Cardiac septum (tissue), 1 donor: ENCODE measurements at places on chromosomes 7 and 10. TPM values are rescaled to one million over a fixed set of nuclear protein-coding genes. Genes with fewer than 3 reads are reported as not detected.

DNA sequence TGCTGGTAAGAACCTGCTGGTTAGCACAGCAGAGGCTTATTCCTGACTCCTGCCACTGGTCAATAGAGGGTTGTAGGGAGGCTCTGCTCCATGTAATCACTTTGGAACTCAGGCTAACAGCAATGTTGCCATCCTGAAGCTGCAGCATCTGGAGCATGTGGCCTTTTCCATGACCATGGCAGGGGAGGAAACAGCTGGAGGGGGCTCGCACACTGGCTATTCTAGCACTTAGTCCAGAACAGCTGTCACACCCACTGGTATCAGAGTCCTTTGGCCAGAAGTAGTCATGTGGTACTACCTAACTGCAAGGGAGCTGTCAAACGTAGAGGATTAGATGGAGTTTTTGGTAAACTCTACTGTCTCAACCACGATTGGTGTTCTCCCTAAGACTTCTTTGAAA lies 450.0 kb downstream of the RPS24 start:
- DNase-seq, result no peak

DNA sequence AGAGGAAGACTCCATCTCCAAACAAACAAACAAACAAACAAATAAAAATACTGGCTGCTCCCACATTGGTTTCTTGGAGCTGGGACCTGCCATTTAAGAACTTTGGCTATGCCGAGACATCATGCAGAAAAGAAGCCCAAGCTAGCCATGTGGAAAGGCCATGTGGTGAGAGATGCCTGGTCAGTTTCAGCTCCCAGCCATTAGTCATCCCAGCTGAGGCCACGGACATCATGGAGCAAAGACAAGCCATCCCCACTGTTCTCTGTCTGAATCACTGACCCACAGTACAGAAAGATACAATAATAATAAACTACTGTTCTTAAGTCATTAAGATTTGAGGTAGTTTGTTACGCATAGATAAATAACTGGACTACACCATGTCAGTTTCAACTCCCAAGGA lies 70.0 kb upstream of the PCBD1 start:
- DNase-seq, result no peak

- no peak for DNase-seq
These were observed 166.0 kb upstream of the GDF10 start for GRCh38 chr10:47133871-47134570.

- no peak for DNase-seq
These were observed 91.9 kb upstream of the JAZF1 start for GRCh38 chr7:28272461-28272877.

The BEND7 gene
- 14.0 TPM for total RNA-seq

- DNase-seq, result no peak
These were observed 25.9 kb downstream of the HSPB1 start for GRCh38 chr7:76328389-76328788.

DNA sequence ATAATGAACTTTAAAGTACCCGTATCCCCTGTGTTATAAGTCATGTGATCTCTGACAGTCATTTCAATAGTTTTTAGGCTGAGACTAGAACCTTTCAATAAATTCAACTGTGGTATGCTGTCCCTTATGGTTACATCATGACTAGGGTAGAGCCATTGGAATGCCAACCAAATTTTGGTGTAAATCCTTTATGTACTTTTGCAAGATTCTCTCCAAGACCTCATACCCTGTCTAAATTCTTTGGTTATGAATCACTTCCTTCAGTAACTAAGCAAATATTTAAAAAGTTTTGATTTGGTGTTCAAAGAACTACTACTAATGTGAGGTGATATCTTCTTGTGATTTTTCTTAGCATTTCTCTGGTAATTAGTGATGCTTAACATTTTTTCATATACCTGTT lies 20.8 kb upstream of the OR6B1 start:
- no peak for DNase-seq

DNA sequence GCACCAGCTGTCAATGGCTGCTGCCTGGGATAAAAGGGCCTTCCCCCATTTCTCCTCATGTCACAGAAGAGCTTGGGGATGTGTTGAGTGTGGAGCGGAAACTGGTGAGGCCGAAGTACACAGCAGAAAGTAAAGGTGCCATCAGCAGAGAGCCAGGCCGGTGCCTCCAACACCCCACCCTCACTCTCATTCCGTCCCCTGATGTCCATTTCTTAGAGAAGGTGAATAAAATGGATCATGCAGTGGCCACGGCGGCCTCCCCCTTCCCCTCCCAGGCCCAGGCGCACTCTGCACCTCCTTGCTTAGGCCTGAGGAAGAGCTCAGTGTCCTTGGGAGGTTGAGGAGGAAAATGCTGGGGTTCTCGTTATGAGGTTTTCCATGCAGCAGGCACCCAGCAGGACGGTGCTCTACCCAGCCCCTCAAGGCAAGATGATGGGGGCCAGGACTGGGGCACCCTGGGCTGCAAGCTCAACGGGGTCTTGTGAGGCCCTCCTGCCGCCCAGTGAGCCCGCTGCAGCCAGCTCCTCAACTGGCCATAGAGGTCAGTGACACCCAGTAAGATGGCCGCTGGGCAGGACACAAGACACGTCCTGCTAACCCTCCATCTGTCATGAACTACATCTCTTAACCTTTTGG lies 163.9 kb downstream of the ADARB2 start:
- peak; percentile 19 for DNase-seq

GRCh38 chr10:11901833-11902475 lies 78.8 kb downstream of the PROSER2 start:
- DNase-seq, result peak; percentile 39

- DNase-seq, result no peak
These were observed 34.6 kb downstream of the ARL3 start for GRCh38 chr10:102679596-102679995.

The FAM131B gene
- total RNA-seq, result 0.19 TPM

DNA sequence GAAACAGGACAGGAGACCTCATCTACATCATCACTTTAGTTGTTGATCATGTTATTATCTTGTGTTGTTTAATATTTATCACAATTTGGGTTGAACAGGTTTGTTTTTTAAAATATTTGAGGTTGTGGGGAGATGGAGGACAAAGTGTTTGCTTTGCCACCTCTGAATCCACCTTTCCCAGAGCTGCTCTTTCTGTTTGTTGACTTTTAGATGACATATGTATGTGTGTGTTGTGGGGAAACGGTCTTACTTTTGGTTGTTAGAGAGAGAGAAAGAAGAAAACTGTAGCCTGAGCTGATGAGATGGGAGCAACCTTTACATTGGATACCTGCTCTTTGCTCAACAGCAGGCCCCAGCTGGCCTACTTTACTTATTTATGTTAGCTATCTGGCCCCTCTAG lies 19.0 kb upstream of the SLC16A12 start:
- DNase-seq, result no peak

DNA sequence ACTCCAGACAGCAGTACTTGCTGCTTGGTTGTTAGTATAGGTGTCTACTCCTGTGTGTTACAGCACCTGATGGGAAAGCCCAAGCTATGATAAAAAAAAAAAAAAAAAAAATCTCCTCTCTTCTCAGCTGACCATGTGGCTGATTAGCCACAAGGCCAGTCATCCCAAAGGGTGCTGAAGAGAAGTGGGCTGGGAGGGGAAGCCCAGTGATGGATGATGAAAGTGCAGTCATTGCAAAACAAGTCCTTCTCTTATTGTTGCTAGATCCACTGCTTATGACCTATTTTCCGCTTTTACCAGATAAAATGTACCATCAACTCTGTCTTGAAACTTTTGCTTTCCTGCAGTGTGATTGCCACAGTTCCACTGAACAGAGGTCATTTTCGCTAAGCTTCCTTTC lies 1092.5 kb upstream of the C7orf33 start:
- DNase-seq, result no peak

DNA sequence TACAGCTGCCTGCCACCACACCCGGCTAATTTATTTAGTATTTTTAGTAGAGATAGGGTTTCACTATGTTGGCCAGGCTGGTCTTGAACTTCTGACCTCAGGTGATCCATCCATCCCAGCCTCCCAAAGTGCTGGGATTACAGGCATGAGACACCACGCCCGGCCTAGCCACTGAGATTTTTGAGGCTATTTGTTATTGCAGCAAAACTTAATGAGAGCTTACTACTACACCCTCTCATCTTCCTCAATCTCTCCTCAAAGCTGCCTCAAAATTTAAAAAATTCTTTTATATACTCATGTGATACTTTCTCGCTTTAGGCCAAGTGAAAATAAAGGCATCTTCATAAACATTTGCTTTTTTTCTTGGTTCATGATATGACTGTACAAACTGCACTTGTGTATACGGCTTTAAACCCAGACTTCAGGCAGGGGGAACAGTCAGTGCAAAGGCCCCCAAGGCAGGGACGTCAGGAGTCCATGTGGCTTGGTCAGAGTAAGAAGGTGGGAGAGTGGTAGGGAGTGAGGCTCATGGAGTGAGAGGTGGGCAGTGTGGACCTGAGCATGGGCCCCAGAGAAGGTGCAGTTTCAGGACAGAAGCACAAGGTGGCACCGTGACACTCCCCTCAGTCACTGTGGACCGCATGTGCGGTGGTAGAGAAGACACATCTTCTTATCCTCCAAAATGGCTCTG lies 55.5 kb downstream of the SYPL1 start:
- DNase-seq, result no peak

The CCDC6 gene
- total RNA-seq, result 20.0 TPM

GRCh38 chr7:110800984-110801383 lies 289.9 kb upstream of the LRRN3 start:
- no peak for DNase-seq

The LRRC18 gene
- total RNA-seq, result not detected

DNA sequence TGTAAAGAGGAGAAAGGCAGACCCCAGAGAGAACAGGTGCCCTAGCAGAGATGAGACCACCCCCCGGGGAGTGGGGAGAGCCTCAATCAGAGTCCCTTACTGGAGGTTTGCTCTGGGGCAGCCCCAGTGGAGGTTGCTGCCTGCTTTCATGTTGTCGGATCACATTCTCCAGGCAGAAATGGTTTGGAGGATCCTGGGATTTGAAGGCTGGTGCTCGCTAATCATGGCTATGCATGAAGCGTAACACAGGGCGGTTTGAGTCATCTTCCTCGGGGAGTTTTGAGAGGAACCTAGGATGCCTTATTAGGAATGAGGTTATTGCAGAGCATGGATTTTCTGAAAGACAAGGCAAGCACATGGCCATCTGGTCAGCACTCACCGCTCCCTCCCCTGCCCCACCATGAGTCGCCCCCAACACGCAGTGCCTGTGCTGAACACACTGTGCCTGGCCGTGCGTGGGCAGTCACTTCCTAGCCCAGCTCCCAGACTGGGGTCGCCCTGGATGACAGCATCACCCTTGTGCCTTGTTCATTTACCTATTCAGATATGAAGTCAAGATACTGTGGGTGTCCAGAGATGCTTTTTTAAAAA lies 319.9 kb downstream of the DPP6 start:
- no peak for DNase-seq

GRCh38 chr10:124389613-124390361 lies 28.9 kb downstream of the OAT start:
- DNase-seq, result peak; percentile 36

The SMO gene
- total RNA-seq, result 4.7 TPM

The SP8 gene
- total RNA-seq, result not detected

GRCh38 chr7:27603813-27604212 lies 58.9 kb downstream of the HIBADH start:
- no peak for DNase-seq

GRCh38 chr10:9869205-9869604 lies 1148.5 kb upstream of the CELF2 start:
- no peak for DNase-seq

The MAGI2 gene
- total RNA-seq, result 6.3 TPM

DNA sequence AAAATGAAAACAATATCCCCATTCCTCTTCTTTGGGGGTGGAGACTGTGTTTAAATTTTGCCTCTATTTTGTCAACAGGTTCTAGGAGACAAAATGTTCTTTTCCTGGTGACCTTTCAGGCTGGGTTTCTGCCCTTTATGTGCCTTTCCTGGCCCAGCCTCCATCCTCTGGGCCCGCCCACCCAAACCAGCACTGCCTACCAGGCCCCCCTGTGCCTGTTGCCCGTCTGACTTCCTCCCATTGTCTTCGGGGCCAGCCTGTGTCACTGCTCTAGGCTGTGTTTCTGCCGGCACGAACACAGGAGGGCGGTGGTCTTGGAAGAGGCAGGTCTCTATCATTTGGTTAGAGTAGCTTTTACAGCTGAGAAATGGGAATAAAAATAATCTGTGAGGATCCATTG lies 13.9 kb downstream of the TSPAN14 start:
- DNase-seq, result peak; percentile 82

- DNase-seq, result no peak
These were observed 6.2 kb downstream of the TET1 start for GRCh38 chr10:68566351-68566750.

DNA sequence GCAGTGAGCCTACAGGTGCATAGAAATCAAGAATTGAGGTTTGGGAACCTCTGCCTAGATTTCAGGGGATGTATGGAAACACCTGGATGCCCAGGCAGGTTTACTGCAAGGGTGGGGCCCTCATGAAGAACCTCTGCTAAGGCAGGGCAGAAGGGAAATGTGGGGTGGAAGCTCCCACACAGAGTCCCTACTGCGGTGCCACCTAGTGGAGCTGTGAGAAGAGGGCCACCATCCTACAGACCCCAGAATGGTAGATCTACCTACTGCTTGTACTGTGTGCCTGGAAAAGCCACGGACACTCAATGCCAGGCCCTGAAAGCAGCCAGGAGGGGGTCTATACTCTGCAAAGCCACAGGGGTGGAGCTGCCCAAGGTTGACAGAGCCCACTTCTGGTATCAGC lies 533.5 kb downstream of the GPAM start:
- no peak for DNase-seq

The CACNA2D1 gene
- 87.3 TPM for total RNA-seq

- DNase-seq, result no peak
These were observed 5.2 kb downstream of the LAT2 start for GRCh38 chr7:74214816-74215630.

The RAMP3 gene
- 52.5 TPM for total RNA-seq

DNA sequence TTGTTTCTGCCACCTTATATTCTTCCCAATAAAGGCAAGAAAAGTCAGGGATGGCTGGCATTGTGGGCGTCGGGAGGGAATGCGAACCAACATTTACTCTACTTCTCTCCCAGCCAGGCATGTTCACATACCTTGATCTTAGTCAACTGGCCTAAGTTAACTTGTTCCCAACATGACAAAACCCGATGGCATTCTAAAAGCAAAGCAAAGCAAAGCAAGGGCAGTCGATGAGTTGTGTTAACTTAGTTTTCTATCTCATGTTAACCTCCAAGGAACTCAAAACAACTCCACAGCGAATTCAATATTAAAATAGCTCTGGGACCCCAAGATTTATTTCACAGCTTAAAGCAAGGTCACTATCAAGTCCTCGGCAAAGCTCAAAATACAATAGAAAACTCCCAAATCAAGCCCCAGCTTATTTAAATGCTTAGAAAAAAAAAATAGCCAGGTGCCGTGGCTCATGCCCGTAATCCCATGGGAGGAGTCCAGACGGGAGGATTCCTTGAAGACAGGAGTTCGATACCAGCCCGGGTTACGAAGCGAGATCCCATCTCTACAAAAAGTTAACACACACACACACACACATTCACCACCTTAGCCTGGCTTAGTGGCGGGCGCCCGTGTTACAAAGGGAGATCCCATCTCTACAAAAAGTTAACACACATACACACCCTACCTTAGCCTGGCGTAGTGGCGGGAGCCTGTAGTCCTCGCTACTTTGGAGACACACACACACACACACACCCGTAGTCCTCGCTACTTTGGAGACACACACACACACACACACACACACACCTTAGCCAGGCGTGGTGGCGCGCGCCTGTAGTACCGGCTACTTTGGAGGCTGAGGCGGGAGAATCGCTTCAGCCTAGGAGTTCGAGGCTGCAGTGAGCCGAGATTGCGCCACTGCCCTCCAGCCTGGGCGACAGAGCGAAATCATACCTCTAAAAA lies 901 bp upstream of the CCNY start:
- no peak for DNase-seq

GRCh38 chr7:148114804-148115203 lies 475.8 kb upstream of the C7orf33 start:
- no peak for DNase-seq

The UCMA gene
- total RNA-seq, result not detected

GRCh38 chr7:105685161-105685560 lies 103.9 kb upstream of the EFCAB10 start:
- DNase-seq, result no peak
